Upper lobe of left lung (tissue), 6 donors: ENCODE measurements at places on chromosomes 16 and 17. TPM values are rescaled to one million over a fixed set of nuclear protein-coding genes. Genes with fewer than 3 reads are reported as not detected.

The JMJD8 gene
- 63.3 TPM for total RNA-seq

DNA sequence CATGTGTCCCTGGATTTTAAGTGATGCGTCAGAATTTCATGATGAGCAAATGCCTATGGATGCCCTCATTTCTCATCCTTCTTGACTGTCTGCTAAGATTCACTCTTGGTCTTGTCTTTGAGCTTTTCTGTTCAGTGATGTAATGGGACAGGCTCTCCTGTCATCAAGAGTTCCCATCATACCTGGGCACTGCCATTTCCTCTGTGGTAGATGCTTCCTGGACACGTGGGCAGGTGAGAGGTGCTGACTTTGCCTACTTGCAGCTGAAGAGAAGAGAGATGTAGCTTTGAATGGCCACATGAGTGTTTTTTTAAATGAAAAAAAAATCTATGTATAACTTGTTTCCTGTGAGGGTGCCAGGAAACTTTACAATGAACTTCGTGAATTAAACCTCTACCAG, 557.7 kb downstream of the MAF start:
- no peak for DNase-seq

DNA sequence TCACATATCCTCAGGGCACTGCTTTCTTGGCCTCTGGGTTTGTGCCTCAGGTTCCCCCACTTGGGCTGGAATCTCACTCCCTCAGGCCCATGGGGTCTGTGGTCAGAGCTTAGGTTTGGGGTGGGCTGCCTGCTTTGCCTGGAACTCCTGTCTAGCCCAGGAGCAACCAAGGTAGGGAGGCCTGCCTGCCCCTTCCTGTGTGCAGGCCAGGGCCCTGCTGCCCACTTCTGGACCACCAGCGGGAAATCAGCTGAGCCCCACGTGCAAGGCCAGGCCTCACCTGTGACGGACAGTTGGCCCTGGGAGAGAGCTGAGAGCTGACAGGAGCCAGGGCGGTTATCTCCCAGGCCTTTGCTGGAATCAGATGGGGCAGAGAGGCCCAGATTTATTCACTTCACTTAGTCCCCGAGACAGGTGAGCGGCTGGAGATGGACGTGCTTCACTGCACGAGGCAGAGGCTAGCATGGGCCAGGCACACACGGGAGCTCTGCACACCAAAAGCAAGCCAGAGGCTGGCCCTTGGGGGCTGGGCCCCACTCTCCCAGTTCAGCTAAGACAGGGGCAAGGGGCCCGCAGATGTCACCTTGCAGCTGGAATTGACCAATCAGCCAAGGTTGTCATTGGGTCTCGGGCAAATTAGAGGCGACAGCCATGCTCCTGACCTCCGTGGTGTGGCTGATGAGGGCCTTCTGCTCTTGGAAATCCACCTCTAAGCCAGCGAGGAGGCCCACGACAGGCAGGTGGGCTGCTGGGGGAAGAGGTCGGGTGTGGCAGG, 49.9 kb upstream of the DOC2B start:
- DNase-seq = no peak

- DNase-seq = no peak
These were observed 23.4 kb downstream of the LMF1 start for GRCh38 chr16:947255-947921.

GRCh38 chr16:88628512-88628974, 9.8 kb upstream of the IL17C start:
- peak; percentile 45 for DNase-seq

- DNase-seq = no peak
These were observed 110.3 kb downstream of the SNX29 start for GRCh38 chr16:12086822-12087221.

DNA sequence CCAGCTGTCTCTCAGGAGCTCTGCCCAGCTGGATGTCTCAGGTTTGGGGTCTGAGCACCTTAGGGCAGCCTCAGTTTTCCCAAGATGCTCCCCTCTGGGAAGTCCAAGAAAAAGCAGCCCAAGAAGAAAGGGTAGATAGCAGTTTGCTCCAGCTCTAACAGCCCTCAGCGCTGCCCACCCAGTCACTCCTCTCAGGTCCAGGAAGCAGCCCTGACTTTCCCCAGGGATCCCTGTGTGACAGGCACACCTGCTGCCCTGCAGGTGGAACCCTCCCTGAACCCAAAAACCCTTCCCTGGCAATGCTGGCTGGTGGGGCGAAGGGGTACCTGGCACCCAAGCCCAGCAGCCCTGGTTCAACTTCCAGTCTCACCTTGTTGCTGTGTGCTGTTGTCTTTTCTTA, 48.1 kb downstream of the BEAN1 start:
- DNase-seq = no peak

- peak; percentile 88 for DNase-seq
These were observed 601 bp upstream of the RFWD3 start for GRCh38 chr16:74667255-74667700.

DNA sequence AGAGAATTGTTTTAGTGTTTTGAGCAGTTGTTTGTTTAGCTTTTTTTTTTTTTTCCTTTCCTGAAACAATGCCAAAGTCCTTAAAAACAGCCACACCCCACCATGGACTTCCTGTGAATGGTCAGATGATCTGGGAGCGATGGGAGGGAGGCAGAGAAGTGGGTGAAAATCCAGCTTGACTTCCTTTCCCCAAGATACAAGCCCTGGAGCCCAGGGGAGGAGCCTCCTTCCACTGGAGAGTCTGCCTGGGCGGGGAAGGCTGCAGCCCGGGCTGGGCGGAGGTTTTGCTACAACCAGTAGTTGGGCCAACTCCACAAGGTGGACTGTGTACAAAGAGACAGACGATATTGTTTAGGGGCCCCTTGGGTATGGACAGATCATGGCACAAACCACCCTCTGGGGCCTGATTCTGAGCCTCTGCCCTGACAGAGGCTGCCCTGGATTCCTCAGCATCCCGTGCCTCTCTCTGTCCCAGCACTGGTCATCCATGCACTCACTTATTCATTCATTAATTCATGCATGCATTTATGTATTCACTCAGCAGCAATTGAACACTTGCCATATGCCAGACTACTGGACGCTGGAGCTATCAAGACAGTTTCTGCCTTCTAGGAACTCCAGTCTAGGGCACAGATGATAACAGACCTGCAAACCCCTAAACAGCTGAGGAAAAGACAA, 29.8 kb downstream of the WSB1 start:
- DNase-seq = peak; percentile 88

DNA sequence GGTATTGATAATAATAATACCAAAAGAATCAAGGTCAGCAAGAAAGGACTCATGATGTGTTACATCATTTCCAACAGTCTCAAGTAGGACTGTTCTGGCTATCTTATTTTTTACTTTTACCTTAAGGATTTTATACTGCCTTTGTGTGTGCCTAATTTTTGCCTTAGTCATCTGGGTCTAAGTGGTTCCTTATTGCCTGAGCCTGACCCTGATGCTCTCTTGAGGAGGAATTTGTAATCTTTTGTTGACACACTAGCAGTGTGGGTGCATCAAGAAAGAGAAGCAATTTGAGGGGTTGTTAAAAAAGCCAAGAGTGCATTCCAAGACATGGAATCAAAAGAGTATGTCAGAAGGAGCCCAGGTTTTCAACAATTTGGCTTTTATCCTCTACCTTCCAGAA, 59.3 kb downstream of the TMEM100 start:
- no peak for DNase-seq

- no peak for DNase-seq
These were observed 11.4 kb downstream of the MYL4 start for GRCh38 chr17:47220531-47220999.

DNA sequence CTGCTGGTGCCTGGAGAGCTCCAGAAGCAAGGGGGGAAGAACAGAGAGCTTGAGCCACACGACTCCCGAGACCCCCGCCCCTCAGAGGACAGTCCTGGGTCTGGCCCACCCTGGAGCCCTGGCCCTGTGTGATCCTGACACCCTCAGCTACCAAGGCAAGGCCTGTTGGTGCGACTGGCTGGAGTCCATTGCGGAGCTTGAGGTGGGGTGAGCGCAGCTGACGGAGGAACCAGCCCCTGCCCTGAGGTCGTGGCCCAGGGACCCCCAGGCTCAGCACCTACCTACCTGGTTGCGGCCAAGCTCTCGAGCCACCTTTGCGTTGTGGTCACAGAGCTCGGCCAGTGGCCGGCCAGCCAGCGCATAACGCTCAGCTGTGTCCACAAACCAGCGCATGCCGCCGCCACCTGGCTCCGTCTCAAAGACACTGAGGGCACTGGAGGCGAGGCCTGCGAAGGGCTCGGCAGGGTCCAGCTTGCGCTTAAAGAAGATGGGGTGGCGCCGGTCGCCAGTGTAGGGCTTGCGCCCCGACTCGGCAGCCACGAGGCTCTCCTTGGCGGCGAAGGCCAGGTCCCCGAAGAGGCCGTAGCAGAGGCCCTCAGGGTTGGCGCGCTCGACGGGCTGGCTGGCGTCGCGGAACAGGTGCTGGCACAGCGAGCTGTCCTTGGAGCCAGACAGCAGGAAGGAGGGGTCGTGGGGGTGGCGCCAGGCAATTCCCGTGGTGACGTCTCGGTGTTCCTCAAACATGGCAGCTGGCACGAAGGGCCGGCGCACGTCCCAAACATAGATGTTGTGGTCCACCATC, 2.5 kb upstream of the JMJD8 start:
- DNase-seq = peak; percentile 86

DNA sequence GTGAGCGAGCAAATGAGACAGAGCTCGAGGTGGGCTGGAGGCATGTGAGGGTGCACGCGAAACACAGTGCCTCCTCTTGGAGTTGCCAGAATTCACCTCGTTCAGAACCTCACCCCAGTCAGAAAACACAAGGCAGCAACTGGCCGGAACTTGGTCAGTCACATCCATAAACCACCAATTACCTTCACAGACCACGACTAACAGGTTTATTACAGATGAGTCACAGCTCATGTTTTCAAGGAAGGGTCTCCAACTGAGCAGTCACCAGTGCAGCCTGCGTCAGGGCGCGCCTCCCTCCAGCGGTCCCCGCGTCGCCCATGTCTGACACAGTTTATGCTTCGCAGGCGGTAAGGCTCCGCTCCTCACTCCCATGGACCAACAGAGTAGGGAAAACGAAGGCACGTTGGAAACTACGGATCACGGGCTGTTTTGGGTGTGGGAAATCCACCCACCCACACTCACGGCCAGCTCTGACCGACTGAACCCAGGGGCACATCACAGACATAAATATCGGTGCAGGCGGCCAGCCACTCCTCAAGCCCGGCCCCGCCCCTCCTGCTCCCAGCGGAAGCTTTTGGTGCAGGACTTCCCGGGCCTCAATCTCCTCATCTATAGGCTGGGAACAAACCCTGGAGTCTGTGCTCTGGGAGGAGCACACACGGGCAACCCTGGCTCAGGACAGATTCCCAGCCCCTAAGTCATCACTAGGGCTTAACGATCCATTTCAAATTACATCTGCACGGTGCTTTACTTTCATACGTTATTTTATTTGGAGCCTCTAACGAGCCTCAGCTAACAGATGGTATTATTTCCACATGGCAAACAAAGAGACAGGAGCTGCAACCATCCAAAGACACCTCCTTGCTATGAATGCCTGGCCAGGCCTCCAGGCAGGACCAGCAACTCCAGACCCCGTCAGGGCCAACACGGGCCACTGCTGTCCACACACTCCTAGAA, 126.3 kb downstream of the ZNF778 start:
- peak; percentile 53 for DNase-seq

- no peak for DNase-seq
These were observed 9.1 kb downstream of the SHCBP1 start for GRCh38 chr16:46612121-46612520.

- DNase-seq = no peak
These were observed 35.8 kb downstream of the SRCIN1 start for GRCh38 chr17:38569701-38570512.

The SLFN14 gene
- 0.09 TPM for total RNA-seq

The NKD1 gene
- 59.7 TPM for total RNA-seq

The TERB1 gene
- not detected for total RNA-seq

DNA sequence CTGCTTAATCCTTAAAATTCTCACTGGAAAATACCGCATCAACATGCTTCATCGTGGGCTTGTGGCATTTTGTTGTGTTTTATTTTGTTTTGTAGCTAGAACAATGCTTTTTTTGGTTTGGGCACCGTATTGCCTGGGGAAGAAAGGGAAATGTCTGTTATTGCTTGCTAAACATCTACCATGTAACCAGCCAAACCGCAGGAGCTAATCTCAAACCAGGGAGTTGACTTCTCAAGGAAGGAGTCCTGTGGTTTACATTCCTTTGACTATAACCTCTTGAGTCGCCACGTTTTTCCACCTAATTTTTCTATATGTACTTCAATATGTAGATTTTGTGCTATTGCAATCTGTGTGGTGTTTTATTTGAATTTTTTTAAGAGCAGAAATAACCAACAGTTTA, 593.5 kb upstream of the SOX9 start:
- DNase-seq = no peak

GRCh38 chr16:12794486-12795387, 8.9 kb downstream of the CPPED1 start:
- no peak for DNase-seq

The NXPH3 gene
- total RNA-seq = 1.2 TPM

DNA sequence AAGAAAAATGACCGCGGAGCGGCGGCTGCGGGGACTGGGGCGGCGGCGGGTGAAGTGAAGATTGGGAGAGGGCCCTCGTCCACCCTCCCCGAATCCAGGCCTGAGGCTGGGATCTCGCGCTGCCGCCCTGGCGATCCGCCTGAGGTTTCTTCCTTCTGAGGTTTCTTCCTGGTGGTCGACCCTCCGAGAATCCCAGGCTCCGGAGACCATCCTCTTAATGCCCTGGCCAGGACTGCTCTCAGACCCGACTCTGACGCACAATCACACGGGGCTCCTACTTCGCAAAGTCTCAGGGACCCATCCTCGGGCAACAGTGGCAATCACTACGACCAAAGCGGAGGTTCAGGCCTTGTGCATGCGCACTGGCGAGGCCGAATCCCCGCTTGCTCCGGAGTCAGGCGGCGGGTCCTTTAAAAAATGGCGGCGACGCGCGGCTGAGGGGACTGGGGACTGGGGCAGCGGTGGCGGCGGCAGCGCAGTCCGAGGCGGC, 18.0 kb upstream of the KCNJ18 start:
- peak; percentile 85 for DNase-seq

The CCDC92B gene
- not detected for total RNA-seq
